Subcutaneous adipose tissue (tissue), 4 donors: ENCODE measurements at places on chromosomes 11 and 22. TPM values are rescaled to one million over a fixed set of nuclear protein-coding genes. Genes with fewer than 3 reads are reported as not detected.

Gene HPX
- total RNA-seq = 2.4 TPM

Gene WT1
- 0.82 TPM for total RNA-seq

Gene SLC17A6
- not detected for total RNA-seq

Gene FXYD6
- 15.0 TPM for total RNA-seq

Gene AP5B1
- 7.0 TPM for total RNA-seq

Gene OR52I2
- not detected for total RNA-seq

Gene DSCAML1
- total RNA-seq = 0.82 TPM

Gene OR2AG1
- not detected for total RNA-seq

Gene MS4A3
- total RNA-seq = not detected

Gene GGTLC2
- total RNA-seq = not detected

Gene GRAP2
- total RNA-seq = 0.75 TPM

Gene TSGA10IP
- total RNA-seq = not detected

Gene ALDH3B2
- not detected for total RNA-seq

Gene FXYD2
- 0.34 TPM for total RNA-seq

Gene SLCO2B1
- 148 TPM for total RNA-seq

Gene MUC6
- not detected for total RNA-seq

Gene USP2
- total RNA-seq = 0.19 TPM

Gene OR4C11
- not detected for total RNA-seq

Gene ANO5
- 3.3 TPM for total RNA-seq

Gene CDC42BPG
- total RNA-seq = 0.38 TPM

Gene ARHGAP8
- 2.9 TPM for total RNA-seq

Gene TRIM34
- total RNA-seq = 8.8 TPM

Gene FIBIN
- total RNA-seq = 55.9 TPM

Gene C22orf15
- total RNA-seq = not detected
